Activated CD8-positive, alpha-beta memory T cell treated with anti-CD3 and anti-CD28 coated beads for 4 hours (primary cell): ENCODE measurements at places on chromosomes 4 and X.

DNA sequence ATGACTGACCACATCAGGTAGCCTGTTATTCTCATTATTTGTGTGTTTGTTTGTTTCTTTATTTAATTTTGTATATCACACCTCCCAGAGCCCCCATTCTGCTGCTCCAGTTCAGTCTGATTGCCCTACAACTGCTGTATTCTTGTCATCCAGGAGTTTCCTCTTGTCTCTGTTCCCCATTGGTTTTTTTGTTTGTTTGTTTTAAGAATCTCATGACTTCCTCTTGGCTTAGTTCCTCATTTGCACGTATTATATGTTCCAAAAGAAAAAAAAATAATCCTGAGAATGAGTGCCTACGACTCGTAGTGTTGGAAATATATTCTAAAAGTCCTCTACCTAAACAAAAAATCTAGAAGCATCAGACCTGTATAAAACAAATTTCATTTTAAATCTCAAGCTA lies 142.3 kb upstream of the SLIT2 start:
- no peak for DNase-seq

DNA sequence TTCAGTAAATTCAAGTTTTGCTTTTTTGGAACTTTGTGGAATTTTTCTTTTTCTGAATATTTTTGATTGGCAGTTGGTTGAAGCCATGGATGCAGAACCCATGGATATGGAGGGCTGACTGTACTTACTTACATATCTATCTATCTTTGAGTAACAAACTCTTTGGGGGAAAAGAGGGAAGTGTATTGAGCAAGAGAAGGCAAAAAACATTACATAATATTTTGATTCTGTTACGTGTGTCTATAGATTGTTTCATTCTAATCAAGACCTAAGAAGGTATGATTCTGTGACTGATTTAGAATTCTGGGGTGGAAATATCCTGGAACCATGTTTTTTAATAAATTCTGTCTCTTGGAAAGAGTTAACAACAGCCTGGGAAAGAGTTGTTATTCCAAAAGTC lies 31.5 kb downstream of the GRSF1 start:
- DNase-seq = no peak

DNA sequence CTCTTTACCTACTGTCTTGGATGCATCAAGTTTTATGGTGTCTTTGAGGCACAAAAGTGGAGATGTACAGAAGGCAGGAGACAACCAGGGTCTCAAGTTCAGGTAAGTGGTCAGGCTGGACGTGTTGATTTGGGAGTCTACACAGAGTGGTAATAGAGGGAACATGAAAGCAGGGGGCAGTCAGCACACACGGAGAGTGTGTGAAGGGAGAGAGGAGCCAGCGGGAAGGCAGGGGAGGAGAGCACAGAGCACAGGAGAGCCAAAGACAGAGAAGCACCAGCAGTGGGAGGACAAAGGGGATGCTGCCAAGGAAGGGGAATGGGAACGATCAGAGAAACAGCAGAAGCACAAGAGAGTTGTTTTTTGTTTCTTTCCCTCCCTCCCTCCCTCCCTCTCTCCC lies 32.9 kb downstream of the TMEM150C start:
- DNase-seq = no peak

- no peak for DNase-seq
These were observed 61.5 kb upstream of the HHIP start for GRCh38 chr4:144584428-144584827.

DNA sequence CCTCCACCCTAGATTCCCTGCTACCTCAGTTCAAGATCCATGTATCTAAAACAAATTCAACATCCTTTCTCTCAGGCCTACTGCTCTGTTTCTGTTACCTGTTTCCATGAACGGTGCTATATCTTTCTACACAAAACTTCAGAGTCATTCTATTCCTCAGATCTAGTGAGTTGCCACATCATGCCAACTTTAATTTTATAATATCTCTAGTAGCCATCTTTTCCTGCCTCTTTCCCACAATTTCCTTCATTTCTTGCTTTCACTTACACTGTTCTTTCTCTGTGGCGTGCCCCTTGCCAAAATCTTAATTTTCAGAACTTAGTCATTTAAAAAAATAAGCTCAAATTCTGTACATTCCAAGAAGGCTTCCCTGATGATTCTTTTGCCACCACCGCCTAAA lies 15.2 kb downstream of the GUCY1A1 start:
- no peak for DNase-seq

- DNase-seq = no peak
These were observed 40.3 kb downstream of the AMMECR1 start for GRCh38 chrX:110277609-110278008.

DNA sequence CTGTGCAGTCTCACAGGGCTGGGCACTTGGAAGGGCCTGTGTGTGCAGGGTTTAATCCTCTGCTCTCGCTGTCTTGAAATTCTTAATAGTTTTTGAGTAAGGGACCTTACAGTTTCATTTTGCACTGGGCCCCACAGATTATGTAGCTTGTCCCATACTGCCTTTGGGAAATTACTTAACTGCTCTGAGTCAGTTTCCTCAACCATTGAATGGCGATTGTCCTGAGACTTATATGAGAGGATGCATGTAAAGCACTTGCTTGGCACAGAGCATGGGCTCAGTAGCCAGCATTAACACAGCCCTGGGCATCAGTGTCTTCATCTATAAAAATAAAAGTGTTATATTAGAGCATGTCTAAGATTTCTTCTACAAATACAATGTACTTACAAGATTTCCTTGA lies 55.8 kb downstream of the CLCN5 start:
- no peak for DNase-seq

DNA sequence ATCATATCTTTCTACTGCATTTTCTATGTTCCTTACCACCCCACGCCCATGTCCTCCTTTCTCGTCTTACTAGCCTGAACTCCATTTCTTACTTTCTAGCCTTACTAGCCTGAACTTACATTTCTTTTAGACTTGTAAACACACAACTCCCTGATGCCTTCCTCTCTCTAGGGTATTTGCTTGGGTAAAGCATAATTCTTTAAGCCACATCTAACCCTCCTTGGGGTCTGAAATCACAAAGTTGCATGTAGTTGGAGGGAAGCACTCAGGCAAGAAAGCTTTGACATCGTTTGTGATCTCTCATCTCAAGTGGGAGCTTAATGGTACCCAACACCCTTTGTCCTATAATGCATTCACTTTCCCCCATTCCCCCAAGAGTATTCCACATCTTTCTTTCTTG lies 124.4 kb downstream of the SPOCK3 start:
- no peak for DNase-seq
